ENCODE measurements at places on chromosomes 12 and 14. TPM values are rescaled to one million over a fixed set of nuclear protein-coding genes. Genes with fewer than 3 reads are reported as not detected.

DNA sequence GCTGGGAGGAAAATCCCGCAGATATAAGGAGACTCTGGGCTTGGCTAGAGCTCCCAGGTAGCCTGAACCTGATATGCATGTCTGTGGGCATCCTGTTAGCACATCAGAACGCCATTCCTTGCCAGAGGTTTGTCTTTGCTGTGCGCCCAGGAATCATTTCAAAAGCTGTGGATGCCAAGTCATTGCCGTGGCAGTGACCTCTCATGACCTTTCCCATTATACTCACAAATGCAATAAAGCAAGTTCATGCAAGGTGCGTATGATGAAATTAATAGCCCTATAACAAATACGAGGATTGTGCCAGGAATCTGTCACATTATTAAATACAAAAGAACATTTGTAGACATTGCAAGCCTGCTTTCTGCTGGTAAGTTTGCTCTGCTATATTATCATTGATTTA lies 229.1 kb upstream of the PELI2 start:
- H3K4me3 ChIP-seq, result no peak overlapping the region
- H3K27me3 ChIP-seq, result no peaks in the 10 kb centered on the region
- H3K36me3 ChIP-seq, result no peaks in the 10 kb centered on the region
- H3K27ac ChIP-seq, result no peak overlapping the region

GRCh38 chr14:20857630-20858261 lies 33.4 kb upstream of the RNASE3 start:
- peak; percentile 67 for DNase-seq
- no peak overlapping the region for H3K27ac ChIP-seq
- no peak overlapping the region for H3K4me3 ChIP-seq
- H3K36me3 ChIP-seq, result no peaks in the 10 kb centered on the region
- H3K4me1 ChIP-seq, result no peaks in the 10 kb centered on the region

DNA sequence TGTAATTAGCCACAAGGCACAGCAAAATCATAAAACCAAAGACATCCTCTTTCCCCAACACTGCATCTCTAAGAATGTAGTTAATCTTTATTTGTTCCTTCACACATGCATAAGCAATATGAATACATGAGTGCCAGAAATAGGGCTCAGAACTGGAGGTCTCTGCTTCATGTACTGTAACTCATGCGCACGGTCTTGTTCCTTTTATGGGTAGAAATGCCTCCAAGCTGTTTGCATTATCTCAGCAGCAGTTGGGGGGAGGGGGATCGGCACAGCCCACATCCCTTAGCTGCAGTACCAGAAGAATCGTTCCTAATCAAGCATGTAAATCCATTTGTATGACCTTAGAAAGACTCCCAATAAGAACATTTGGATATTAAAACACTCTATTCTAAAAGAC lies 20.0 kb downstream of the RHOJ start:
- H3K4me3 ChIP-seq, result no peak overlapping the region
- H3K27me3 ChIP-seq, result no peaks in the 10 kb centered on the region
- no peaks in the 10 kb centered on the region for H3K36me3 ChIP-seq
- no peak overlapping the region for H3K27ac ChIP-seq
- peak; percentile 53 for DNase-seq

GRCh38 chr14:68840454-68840853 lies 47.6 kb upstream of the ZFP36L1 start:
- H3K36me3 ChIP-seq, result no peaks in the 10 kb centered on the region
- H3K4me3 ChIP-seq, result no peak overlapping the region
- no peak overlapping the region for H3K27ac ChIP-seq
- no peaks in the 10 kb centered on the region for H3K27me3 ChIP-seq

GRCh38 chr12:31482816-31483215 lies 108.1 kb downstream of the DENND5B start:
- H3K27me3 ChIP-seq, result no peaks in the 10 kb centered on the region
- H3K27ac ChIP-seq, result no peak overlapping the region
- no peak overlapping the region for H3K4me3 ChIP-seq
- H3K36me3 ChIP-seq, result no peaks in the 10 kb centered on the region

GRCh38 chr12:87349681-87350080 lies 679.5 kb downstream of the C12orf50 start:
- H3K4me3 ChIP-seq, result no peak overlapping the region
- no peaks in the 10 kb centered on the region for H3K36me3 ChIP-seq
- no peaks in the 10 kb centered on the region for H3K4me1 ChIP-seq
- DNase-seq, result no peak
- no peak overlapping the region for H3K27ac ChIP-seq

LTB4R2 gene
- 7.6 TPM for total RNA-seq

ACSM4 gene
- not detected for total RNA-seq

SMIM41 gene
- 0.24 TPM for total RNA-seq

DNA sequence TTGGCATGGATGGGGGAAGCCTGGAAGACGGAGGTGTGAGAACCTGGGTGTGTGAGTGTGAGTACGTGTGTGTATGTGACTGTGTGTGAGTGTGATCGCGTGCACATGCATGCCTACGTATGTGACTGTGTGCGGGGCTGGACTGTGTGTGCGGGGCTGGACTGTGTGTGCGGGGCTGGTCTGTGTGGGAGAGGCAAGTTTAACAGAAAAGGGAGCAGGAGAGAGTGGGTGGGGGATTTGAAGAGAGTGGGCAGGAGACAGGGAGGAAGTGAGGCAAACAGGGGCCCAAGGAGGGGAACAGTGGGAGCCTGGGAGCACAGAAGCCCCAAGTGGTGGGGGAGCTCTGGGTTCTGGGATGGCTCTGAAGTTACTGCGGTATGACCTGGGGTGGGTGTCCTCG lies 103.7 kb upstream of the LHX5 start:
- peaks cover 53% of the 10 kb centered on the region for H3K27me3 ChIP-seq
- DNase-seq, result no peak
- no peak overlapping the region for H3K4me3 ChIP-seq
- no peaks in the 10 kb centered on the region for H3K4me1 ChIP-seq
- H3K27ac ChIP-seq, result no peak overlapping the region
- H3K36me3 ChIP-seq, result no peaks in the 10 kb centered on the region

ART4 gene
- not detected for total RNA-seq

PMEL gene
- total RNA-seq, result 1.2 TPM

DNA sequence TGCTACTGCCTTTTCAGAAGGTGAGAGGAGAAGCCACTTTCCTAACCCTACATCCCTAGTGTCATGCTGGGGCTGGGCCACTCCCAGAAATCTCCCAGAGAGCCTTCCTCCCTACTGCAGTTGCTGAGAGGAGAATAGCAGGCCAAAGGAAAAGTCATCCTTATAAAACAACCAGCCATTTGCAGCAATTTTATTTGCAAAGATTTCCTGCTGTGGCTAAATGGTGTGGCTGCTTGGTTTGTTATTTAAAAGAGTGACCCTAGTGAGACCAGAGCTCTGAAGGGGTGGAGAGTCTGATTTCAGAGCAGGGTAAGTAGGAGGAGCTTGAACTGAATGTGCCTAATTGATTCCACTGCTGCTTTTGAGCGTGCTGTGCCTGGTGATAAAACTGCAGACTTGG lies 232.0 kb downstream of the GRIN2B start:
- H3K36me3 ChIP-seq, result no peaks in the 10 kb centered on the region
- DNase-seq, result no peak
- peaks cover 94% of the 10 kb centered on the region for H3K27me3 ChIP-seq
- no peak overlapping the region for H3K4me3 ChIP-seq
- H3K4me1 ChIP-seq, result no peaks in the 10 kb centered on the region

DNA sequence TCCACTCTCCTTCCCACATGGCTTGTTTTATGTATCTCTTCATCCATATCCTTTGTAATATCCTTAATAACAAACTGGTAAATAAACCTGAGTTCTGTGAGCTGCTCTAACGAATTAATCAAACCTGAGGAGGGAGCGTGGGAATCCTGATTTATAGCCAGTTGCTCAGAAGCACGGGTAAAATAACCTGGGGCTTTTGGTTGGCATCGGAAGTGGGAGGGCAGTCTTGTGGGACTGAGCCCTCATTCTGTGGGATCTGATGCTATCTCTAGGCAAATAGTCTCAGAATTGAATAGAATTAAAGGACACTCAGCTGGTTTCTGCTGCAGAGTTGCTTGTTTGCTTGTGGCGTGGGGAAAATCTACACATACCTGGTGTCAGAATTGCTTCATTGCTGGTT lies 17.5 kb upstream of the LDHB start:
- H3K36me3 ChIP-seq, result no peaks in the 10 kb centered on the region
- peaks cover 49% of the 10 kb centered on the region for H3K27me3 ChIP-seq
- DNase-seq, result no peak
- no peak overlapping the region for H3K4me3 ChIP-seq
- H3K27ac ChIP-seq, result no peak overlapping the region
- no peaks in the 10 kb centered on the region for H3K4me1 ChIP-seq

HOXC10 gene
- total RNA-seq, result 27.8 TPM

GRCh38 chr12:104460041-104460719 lies 3.4 kb downstream of the CHST11 start:
- H3K4me1 ChIP-seq, result peaks cover 4% of the 10 kb centered on the region
- H3K4me3 ChIP-seq, result no peak overlapping the region
- no peak for DNase-seq

DNA sequence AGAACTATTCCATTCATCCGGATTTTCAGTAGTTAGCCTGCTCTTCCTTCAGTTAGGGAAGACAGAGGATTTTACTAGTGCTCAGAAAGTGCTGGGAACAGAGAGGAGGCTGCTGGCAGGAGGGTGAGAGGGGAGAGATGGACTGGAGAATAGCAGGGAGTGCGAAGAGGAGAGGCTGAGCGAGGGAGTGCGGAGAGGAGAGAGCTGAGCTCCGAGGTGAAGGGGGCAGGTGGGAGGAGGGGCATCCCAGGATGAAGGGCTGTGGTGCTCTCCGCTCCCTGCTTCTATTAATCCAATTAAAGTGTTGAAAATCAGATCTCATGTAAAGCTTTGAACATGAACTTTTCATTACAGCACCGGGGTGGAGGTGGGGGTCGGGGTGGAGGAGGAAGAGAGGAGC lies 20.4 kb upstream of the SMOC1 start:
- H3K36me3 ChIP-seq, result no peaks in the 10 kb centered on the region
- DNase-seq, result no peak
- H3K27ac ChIP-seq, result no peak overlapping the region
- no peaks in the 10 kb centered on the region for H3K4me1 ChIP-seq

DNA sequence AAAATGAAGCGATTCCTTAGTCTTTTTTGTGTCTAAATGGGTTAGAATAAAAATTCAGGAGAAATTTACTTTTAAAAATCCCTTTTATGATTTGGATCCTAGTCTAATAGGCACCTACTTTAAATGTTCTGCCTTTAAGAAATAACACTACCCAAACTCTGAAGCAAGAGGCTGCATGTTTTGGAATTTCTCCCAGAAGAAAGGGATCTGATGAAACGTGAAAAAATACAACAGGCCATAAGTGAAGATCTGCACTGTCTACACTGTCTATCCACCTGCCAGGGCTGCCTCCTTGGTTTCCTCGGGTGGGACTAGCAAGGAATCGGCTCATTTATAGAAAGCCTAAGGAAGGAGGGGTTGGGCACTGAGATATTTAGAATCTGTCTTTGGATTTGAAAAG lies 22.1 kb downstream of the ACVR1B start:
- no peak for DNase-seq
- H3K36me3 ChIP-seq, result peaks cover 27% of the 10 kb centered on the region
- peak overlapping the region; percentile 73 for H3K27ac ChIP-seq
- peak overlapping the region; percentile 8 for H3K4me3 ChIP-seq

GRCh38 chr12:49980501-49981349 lies 8.0 kb downstream of the AQP6 start:
- no peaks in the 10 kb centered on the region for H3K27me3 ChIP-seq
- DNase-seq, result no peak
- H3K27ac ChIP-seq, result no peak overlapping the region
- peaks cover 16% of the 10 kb centered on the region for H3K4me1 ChIP-seq
- H3K36me3 ChIP-seq, result no peaks in the 10 kb centered on the region

DNA sequence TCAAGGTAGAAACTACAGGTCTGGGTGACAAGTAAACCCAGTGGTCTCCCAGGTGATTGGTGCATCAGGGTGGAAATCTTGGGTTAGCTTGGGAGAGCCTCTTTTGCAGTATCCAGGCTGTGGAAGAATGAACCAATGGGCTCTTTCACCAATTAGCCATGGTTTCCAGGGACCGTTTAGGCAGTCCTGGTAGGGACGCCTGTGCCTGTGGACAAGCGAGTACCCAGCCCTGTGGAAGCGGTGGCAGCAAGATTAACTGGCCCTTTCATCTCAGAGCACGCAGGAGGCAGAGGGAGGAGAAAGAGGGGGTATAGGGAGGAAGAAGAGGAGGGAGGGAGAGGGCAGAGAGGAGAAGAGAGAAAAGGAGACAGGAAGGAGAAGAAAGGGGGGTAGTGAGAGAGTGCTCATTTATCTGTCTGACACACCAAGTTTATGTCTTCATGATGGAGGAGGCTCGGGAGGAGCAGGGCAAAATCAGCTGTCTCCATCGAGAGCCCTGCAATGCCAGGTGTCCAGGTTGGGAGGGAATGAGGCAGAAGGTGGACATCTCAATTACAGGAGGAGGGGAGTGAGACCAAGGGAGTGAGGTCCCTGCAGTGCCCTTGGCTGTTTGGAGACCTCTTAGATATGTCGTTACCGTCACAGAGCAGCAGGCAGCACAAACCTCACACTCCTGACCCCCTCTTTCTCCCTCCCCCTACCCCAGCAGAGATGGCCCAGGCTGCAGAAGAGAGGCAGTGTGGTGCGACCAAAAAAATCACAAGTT lies 4.6 kb upstream of the ZDHHC22 start:
- no peak overlapping the region for H3K4me3 ChIP-seq
- DNase-seq, result no peak
- no peak overlapping the region for H3K27ac ChIP-seq
- H3K4me1 ChIP-seq, result peaks cover 6% of the 10 kb centered on the region
- peaks cover 76% of the 10 kb centered on the region for H3K27me3 ChIP-seq

PPP4R4 gene
- 1.2 TPM for total RNA-seq

REP15 gene
- total RNA-seq, result 1.1 TPM

NANOG gene
- not detected for total RNA-seq

DNA sequence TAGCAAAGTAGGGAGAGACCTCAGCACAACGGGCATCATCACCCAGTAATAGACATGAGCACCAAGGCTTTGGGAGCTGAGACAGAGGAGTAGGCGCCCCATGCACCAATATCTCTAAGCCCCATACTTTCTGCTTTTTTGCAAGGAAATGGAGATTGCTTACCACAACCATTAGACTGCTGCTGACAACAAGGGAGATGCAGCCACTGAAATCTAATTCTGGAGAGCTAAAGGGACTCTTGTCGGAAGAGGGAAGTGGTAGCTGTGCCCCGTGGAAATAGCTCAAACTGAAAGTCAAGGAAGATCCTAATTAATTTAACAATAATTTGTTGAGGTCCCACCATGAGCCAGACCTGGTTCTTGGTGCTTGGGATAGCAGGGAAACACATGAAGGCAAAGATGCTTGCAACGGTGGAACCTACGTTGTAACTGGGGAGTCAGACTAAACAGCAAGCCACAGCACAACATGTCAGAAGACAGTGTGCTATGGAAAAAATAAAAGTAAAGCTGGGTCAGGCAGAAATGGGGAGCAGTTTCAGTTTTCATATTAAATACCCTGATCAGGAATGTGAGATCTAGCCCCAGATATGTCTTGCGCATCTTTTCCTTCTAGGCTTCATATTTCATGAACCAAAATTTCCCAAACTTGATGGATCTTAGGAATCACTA lies 1131.0 kb downstream of the BCL11B start:
- peaks cover 20% of the 10 kb centered on the region for H3K4me1 ChIP-seq
- DNase-seq, result no peak
- H3K36me3 ChIP-seq, result no peaks in the 10 kb centered on the region
- H3K27me3 ChIP-seq, result no peaks in the 10 kb centered on the region
- H3K4me3 ChIP-seq, result no peak overlapping the region

Measured in A673 (cell line).